ENCODE measurements at places on chromosomes 7 and 10.

- no peak for DNase-seq
Observed at GRCh38 chr7:132732321-132732865, 156.1 kb upstream of the PLXNA4 start.

- DNase-seq, result no peak
Observed at GRCh38 chr7:133115596-133115995, 33.7 kb upstream of the CHCHD3 start.

- DNase-seq, result no peak
Observed at GRCh38 chr10:53839440-53840039, 961.5 kb downstream of the PCDH15 start.

- no peak for DNase-seq
Observed at GRCh38 chr7:81111781-81112540, 193.1 kb upstream of the SEMA3C start.

GRCh38 chr10:89471110-89471809, 56.9 kb downstream of the IFIT5 start:
- DNase-seq, result no peak

DNA sequence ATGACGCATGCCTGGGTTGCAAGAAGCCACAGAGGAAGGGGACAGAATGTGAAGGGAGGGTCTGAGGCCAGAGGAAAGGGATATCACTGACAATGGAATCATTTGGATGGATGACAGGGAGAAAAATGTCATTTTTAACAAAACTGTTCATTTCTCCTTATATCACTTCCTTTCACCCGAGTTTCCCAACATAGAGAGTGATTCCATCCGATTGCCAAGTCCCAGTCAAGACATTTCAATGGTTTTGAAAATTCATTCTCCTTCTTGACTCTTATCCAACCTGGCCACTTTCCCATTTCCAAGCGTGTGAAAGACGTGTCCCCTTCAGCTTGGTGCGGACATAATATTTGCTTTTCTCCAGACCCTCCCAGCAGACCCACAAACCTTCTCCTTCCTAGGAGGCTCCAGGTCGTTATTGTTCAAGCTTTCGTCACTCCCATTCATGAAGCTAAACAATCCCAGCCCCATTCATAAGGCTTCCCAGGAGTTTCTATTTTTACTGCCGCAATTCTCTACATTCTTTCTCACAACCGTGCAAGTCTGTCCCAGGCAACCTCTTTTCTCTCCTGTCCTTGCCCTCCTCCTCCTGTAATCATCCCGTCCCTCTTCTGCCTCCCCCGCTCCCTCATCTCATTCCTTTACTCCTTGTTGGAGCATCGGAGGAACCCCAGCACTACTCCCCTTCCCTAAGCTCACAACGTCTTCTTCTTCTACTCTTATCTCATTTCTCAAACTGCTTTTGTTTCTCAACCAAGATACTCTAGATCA, 301.3 kb upstream of the KLF6 start:
- no peak for DNase-seq

- DNase-seq, result no peak
Observed at GRCh38 chr7:17405786-17406185, 107.3 kb downstream of the AHR start.

DNA sequence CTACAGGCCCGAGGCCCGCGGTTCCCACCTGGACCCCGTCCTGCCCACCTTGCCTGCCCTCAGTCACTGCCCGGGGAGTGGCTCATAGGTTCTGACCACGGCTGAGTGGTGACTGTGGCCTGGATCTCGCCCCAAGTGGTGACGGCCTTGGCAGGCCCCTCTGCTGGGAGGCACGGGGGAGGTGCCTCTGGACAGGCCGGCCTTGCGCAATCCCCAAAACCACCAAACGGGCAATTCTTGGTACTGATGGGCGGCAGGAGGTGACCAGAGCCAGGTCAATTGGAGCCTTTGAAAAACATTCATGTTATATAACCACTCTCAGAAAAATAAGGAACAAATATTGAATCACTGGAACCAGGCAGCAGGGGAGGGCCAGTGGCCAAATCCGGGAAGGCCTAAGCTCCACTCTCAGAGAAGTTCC, 83.4 kb downstream of the PRKAG2 start:
- no peak for DNase-seq

- DNase-seq, result no peak
Observed at GRCh38 chr10:72274213-72274729, 547 bp downstream of the DDIT4 start.

DNA sequence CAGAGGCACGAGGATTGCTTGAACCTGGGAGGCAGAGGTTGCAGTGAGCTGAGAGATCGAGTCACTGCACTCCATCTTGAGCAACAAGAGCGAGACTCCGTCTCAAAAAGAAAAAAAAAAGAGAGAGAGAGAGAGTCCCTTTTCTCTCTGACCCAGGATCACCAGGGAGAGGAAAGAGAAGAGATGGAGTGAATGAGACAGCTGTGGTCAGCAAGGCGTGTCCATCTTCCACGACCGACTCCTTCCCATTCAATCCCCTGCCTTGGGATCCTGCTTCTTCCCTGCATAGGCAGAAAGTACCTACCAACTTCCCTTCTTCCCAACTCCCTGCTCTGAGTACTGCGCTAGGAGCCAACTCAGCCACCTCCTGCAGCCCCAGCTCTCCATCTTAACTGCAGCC, 5.2 kb upstream of the ZAN start:
- no peak for DNase-seq

DNA sequence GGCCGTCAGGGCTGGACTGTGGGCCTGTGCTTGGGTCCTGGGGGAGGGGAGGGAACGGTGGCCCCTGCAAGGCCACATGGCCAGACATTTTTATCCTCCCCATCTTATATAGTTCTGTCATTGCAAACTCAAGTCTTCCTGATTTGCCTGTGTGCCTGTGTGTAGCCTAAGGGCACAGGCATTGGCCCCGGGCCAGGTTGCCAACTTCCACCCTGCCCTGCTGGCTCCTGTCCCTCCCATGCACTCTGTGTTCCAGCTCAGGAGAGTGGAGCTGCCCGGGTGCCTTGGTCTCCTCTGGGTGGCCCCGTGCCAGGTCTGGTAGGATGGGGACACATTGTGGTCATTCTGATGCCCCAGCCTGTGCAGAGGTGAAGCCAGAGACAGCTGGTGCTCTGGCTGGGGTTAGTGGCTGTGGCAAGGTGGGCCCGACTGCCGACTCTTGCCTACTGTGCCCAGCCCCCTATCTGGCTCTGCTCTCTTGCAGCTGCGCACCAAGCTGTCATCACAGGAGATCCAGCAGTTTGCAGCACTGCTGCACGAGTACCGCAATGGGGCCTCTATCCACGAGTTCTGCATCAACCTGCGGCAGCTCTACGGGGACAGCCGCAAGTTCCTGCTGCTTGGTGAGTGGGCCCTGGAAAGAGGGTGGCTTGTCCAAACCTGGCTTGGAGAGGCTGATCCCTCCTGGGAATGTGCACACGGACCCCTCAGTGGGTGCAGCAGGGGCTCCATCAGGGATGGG, 14.8 kb downstream of the NACAD start:
- DNase-seq, result no peak

- no peak for DNase-seq
Observed at GRCh38 chr10:106038246-106038645, 1126.3 kb downstream of the SORCS1 start.

DNA sequence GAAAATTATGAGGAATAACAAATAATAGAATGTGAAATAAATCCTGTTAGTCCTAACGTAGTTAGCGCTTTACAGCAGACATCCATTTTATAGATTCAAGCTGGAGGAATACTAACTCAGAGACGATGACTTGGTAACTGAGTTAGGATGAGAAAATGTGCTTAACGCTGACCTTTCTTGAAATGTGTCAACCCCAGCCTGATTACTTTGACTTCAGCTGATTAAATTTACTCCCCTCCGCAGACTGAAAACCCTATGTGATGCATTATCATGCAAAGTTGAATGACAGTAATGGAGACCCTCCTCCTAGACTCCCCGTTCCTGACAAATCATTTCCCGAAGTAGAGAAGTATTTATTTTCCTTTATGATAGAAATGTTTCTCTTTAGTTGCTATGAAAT, 54.5 kb downstream of the WDFY4 start:
- no peak for DNase-seq

DNA sequence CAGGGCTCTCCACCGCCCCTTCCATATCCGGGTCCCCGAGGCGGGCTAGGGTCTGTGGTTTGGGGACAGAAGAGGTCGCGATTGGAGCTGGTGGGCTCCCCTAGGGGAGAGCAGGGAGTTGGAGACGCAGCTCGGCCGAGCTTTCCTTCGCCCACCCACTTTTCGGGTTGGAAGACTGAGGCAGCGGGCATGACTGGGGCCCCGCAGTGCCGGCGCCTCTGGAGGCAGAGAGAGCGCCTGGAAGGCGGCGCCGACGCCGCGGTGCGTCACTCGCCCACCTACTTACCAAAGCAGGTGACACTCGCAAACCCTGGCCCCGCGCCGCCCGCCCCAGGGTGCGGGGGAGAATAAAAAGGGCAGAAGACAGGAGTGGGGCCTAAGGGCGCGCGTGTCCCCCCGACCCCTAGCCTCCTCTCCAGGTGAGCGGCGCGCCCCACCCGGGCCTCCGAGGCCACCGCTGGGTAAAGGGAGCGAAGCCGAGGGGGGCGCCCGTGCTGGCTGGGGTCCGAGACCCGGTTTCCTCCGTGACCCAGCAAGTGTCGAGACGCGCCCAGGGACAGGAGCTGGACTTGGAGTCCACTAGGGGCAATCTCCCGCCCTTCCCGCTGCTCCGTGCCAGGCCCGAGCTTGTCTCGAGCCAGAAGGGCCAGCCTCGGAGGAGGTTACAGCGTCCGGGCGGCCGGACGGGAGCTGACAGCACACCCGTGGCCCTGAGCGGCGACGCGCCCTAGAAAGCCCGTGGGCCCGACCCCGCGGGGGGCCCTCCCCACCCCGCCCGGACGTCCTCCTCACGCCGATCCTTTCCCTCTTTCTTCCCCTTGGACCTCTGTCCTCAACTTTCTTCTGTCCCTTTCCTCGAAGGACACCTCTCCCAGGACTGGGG, 34.4 kb upstream of the GRID1 start:
- DNase-seq, result peak; percentile 23

DNA sequence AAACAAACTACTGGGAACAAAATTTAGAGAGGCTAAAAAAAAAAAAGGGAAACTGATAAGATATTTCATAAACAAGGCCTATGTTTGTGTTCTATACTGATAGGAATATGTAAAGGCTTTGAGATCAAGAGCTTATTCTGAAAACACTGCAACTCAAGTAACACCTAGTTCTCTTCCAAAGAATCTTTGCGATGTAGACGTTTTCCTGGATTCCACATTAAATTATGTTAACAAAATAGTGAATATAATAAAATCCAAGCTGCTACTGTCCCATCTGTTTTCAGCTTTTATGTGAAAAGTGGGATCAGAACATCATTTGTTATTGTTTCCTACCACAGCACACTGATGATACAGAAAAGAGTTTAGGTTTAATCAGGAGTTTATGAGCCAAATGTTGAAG, 53.0 kb upstream of the RNF148 start:
- DNase-seq, result no peak

DNA sequence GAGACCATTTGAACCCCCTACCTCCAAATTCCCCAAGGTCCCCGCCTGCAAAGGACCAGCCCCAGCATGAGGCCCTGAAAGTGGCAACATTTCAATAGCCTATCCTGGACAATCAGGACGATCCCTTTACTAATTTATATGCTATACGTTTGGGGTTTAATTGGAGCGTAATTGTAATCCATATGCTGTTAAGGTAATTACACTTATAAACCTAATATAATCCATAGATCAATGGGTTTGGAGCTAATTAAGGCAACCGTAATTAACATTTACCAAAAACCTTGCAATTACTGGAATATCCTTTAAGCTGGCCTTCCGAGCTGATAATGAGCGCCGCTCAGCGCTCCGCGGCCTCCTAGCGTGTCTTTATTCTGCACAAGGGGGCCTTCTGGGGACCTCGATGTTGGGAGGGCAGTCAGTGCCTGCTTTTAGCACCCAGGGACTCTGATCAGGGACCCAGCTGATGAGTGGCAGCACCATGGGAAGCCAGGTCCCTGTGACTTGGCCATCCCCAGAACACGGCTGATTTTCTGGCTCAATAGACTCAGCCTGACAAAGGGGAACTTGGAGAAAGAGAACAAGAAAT, 91.2 kb downstream of the LHPP start:
- DNase-seq, result no peak

DNA sequence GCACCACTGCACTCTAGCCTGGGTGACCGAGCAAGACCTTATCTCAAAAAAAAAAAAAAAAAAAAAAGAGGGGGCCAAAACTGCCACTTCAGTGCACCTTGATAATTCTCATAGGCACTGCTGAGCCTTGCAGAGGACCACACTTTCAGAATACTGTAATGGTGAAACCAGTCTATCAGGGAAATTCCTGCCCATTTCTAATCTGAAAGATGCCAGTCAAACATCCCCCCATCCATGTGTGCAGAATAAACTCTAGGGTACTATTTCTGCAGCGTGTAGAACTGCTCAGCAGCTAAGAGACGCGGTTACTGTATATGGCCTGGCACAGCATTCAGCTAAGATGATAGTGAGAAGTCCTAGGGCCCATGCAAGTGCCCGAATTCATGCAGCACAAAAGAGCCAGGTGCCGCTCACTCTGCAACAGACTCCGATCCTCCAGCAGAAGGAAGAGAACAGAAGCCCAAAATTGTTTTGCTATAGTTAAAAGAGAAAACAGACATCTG, 286.8 kb upstream of the KLF14 start:
- DNase-seq, result no peak

DNA sequence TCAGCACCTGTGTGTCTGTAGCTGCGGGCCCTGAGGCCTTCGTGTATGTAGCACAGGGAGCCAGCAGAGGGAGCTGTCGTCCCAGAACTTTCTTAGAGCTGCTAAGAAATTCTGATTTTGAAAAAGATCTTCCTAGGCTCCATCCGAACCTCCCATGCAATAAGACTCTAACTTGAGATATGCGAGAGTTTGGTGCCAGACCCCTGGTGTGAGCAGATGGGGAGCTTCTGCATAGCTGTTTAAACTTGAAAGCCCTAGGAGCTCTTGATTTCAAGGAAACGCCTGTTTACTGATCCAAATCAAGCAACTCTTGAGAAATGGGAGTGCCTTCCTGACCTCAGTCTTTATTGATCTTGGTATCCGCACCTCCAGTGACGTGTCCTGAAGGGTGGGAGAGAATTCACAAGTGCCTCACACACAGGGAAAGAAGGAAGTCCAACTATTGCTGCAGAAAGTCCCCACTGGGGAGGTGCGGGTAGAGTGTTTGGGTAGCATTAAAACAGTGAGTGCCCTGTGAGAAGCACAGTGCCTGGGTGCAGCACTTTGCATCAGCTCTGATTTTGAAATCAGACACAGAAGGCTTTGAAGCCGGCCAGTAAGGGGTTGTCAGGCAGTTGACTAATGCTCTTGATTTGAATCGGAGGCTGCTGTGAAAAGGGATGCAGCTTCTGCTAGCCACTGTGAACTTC, 66.4 kb upstream of the STRIP2 start:
- DNase-seq, result peak; percentile 54

GRCh38 chr7:49850921-49851613, 77.6 kb downstream of the VWC2 start:
- no peak for DNase-seq

All from NCI-H2171 (cell line).